ENCODE measurements at places on chromosomes 2 and 18.

DNA sequence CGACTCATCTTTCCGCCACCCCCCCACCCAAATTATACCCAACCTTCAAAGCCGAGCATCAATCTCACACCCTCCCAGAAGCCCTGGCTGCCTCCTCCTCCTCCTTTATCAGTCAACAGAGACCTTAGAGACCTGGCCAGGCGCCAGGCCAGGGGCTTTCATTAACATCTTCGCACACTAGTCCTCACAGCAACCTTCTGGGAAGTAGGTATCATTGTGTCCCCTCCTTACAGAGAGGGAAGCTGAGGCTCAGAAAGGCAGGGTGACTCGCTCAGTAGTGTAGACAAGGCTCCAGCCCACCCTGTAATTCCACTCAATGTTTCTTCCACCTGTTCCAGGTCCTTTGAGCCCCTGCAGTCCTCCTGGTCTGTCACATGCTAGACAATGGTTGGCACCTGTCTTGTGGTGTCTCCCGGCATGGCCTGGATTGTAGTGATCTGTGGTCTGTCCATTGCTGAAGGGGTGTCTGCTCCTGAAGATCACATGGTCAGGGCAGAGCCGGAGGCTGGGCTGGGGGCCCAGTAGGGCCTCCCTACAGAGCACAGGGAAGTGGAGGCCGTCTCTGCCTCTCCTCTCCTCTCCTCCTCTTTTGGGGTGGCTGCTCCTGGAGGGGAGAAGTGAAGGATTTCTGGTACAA is 36.0 kb downstream of the KLHL29 start:
- no peak for DNase-seq

DNA sequence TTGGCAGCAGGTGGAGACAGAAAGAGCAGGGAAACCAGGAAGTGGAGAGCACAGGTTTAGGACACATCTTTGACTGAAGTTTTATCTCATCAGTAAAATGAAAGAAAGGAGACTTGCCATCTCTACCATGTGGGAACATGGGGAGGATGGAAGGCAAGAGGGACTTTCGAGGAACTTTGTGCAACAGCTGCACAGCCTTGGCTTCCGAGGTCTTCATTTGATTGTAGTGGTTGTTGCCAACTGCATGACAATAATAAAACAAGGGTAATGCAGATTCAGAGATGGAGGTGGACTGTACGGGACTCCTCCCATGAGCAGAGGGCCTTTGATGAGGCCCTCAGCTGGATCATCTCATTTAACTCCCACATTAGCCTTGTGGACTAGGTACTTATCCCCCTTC is 49.3 kb upstream of the FZD7 start:
- DNase-seq: no peak

DNA sequence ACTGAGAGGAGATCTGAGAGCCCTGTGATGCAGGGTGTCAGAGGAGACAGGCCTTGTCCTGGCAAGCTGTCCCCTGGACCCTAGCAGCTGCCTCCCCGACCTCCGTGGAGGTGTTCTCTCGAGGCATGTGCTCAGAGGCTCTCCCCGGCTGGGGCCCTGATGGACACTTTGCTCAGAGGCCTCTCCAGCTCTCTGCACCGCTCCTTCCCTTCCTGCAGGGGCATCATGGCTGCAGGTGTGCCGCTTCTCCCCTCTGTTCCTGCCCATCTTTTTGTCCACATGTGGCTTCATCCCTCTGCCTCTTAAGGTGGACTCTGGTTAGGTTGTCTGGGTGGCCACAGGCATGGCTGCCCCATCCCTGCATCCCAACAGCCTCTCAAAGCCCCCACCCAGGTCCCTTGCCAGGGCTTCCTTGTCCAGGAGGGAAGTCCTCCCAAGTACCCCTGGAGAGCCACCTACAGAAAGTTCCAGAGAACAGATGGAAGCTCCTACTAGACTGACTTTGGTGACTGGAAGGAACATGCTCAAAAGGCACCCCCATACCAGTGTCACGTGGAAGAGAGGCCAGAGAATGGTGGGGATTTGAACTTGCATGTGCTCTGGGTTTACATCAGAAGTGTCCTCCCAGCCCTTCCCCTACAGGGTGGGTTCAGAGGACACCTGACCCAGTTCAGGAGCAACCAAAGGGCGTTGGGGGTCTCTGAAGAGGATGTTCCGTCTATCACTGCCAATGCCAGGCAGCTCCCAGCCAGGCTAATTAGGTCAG is 120.4 kb downstream of the KLHL29 start:
- no peak for DNase-seq

GRCh38 chr2:46422717-46423394 is 56.5 kb upstream of the TMEM247 start:
- no peak for DNase-seq

DNA sequence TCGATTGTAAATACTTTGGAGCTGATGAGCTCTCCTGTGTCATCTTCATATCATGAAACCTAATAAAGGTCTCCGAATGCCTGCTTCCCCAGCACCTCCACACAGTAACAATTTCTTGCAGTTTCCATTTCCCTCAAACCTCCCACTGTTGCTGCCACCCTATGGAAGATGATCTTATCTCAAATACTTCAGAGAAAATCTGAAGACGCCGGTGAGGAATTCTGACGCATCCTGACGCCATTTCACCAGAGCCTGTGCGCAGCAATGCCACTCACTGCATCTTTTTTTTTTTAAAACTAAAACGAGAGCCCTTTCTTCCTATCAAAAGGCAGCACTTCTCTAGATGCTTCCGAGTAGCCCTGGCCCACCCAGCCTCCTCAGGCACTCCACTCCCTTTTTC is 31.9 kb upstream of the GNAL start:
- DNase-seq: no peak

- no peak for DNase-seq
Observed at GRCh38 chr2:181411105-181411849, 45.9 kb upstream of the ITGA4 start.

- DNase-seq: no peak
Observed at GRCh38 chr2:34001557-34001956, 402.5 kb upstream of the FAM98A start.

DNA sequence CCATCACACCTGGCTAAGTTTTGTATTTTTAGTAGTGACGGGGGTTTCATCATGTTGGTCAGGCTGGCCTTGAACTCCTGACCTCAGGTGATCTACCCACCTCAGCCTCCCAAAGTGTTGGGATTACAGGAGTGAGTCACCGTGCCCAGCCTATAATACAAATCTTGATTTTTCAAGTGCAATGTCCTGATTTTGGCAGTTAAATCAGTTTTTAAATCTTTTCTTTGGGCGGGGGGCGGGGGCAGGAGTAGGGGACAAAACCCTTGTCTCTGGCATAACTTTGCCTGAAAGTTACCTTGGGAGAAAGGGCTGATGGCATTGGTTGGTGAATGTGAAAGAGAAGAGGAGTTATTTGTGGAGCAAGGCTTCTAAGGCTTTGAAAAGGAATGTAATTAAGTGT is 12.3 kb downstream of the GALNT1 start:
- no peak for DNase-seq

GRCh38 chr2:25566094-25566493 is 107.3 kb downstream of the DTNB start:
- DNase-seq: no peak

DNA sequence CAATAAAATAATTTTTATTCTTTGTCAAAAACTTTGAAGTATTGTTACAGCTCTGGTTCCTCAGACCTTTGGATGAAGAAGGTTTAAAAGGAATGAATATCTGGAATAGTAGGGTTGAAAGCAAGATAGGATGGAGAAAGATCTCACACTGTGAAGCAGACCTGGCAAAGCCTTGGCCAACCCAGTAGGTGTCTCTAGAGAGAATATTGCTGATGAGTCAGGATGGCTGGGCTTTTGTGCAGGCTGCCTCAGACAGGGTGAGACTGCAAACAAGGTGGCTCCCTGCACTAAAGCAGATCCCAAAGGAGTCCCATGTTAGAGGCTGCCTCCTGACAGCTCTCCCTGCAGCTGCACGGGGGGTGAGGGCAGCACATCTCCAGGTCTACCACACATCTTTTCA is 226.0 kb upstream of the ITGA4 start:
- no peak for DNase-seq

DNA sequence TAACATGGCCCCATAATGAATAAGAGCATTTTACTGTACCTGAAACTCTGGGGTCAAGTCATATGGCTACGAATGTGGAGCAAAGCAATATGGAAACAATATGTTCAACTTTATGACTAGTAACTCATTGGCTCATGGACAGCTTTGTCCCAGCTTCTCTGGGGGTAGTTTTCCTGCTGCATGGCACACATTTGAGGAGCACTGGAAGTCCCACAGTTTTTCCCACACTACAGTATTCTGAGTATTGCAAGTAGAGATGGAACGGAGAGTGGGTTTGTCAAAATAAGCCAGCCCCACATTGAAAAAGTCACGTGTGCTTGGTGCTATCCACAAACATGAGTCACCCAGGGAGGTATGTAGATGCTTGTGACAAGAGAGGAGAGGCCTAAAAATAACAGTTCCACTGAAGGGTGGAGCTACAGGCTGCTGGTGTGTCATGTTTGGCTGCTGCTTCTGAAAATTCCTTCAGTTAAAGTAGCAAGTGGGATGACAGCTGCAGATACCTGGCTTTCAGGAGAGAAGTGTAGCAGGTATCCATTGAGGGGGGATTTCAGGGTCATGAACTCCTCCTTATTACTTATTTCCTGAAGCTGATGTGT is 48.2 kb upstream of the CTAGE1 start:
- peak; percentile 21 for DNase-seq

DNA sequence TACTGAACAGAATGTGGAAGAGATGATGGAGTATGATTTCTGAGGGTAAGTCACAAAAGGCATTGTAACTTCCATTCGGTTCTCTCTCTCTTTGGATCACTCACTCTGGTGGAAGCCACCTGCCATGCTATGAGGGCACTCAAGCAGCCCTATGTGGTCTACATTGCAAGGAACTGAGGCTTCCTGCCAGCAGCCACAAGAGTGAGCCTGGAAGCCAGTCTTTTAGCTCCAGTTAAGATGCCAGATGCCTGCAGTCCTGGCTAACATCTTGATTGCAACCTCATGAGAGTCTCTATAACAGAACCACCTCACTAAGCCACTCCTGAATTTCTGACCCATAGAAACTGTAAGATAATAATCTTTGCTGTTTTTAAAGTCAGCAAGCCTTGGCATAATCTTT is 935.7 kb downstream of the LRP1B start:
- no peak for DNase-seq

GRCh38 chr2:195694553-195694952 is 37.5 kb downstream of the SLC39A10 start:
- no peak for DNase-seq

DNA sequence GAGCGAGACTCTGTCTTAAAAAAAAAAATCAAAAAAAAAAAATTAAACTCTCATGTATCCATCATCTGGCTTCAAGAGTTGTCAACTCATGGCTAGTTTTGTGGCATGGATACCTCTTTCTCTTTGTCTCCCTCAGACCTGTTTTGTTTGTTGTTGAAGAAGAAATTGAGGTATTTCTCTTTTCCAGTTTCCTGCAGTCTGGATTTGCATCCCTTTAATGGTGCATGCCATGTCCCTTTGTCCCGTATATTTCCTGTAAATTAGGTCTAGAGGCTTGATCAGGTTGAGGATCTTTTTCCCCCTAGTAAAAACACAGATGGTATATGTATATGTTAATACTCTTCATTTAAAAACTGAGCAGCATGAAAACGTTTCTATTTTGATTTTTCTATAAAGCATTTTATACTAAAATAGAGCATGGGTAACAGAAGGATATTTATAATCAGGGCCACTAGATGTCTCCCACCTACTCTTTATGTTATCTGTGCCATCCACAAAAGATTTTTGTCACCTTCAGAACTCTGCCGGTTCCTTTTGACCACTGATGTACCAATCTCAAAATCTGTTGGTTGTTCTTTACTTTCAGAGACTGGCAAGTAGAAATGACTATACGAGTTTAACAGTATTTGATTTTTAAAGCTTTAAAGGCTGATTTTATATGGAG is 80.1 kb downstream of the GALNT1 start:
- DNase-seq: no peak

Measured in stimulated activated CD8-positive, alpha-beta memory T cell treated with anti-CD3 and anti-CD28 coated beads, Interleukin-2, amount 100 ng/mL, for 1 hour (primary cell).